ENCODE measurements at places on chromosomes 2 and 18. TPM values are rescaled to one million over a fixed set of nuclear protein-coding genes. Genes with fewer than 3 reads are reported as not detected.

Gene LRP1B
- polyA plus RNA-seq: 0.77 TPM

Gene CTAGE1
- not detected for polyA plus RNA-seq

Gene TFCP2L1
- polyA plus RNA-seq: 66.8 TPM

DNA sequence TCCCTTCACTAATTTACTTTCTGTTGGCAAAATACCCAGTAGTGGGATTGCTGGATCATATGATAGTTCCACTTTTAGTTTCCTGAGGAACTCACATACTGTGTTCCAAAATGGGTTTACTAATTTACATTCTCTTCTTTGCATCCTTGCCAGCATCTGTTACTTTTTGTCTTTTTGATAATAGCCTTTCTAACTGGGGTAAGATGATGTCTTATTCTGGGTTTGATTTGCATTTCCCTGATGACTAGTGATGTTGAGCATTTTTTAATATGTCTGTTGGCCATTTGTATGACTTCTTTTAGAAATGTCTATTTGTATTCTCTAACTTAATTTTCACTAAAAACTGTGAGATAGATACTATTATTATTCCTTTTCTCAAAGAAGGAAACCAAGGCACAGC lies 411.7 kb downstream of the SOCS6 start:
- no peak for DNase-seq

GRCh38 chr2:62197011-62197924 lies 1.4 kb downstream of the B3GNT2 start:
- DNase-seq: peak; percentile 7

GRCh38 chr2:71839826-71840225 lies 307.8 kb downstream of the CYP26B1 start:
- no peak for DNase-seq

DNA sequence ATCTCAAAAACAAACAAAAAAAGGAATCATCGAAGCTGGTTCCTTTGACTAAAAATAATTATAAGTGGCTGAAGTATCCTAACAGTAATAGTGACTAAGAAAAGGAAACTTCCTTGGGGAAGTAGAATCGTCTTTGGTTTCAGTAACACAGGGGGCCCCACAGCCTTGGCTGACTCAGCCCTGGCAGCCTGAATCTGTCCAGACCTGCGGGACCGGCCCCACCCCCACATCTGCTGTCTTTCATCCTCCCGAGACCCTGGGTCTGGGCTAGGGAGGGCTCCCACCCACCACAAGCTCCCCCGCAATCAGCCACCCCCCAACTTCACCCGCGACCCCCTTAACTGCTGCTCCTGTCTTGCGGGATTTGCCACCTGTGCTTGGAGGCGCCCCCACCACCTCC lies 1452.6 kb upstream of the ACVR2A start:
- DNase-seq: no peak

Gene TUBA4B
- 0.93 TPM for polyA plus RNA-seq

- DNase-seq: no peak
Measured at GRCh38 chr2:201267278-201268030, 7.1 kb downstream of the CASP8 start.

GRCh38 chr18:23149570-23149969 lies 14.3 kb downstream of the CABLES1 start:
- DNase-seq: no peak

GRCh38 chr2:69291721-69292120 lies 95.3 kb downstream of the GFPT1 start:
- no peak for DNase-seq
